ENCODE measurements at places on chromosomes 3 and 15. TPM values are rescaled to one million over a fixed set of nuclear protein-coding genes. Genes with fewer than 3 reads are reported as not detected.

Gene PCSK6
- total RNA-seq: 398 TPM

Gene IL17RD
- total RNA-seq: 0.67 TPM

Gene DPPA2
- not detected for total RNA-seq

Gene NDN
- total RNA-seq: 37.2 TPM

Gene SUCNR1
- total RNA-seq: 7.1 TPM

Gene TLNRD1
- 3.5 TPM for total RNA-seq

Gene RLBP1
- not detected for total RNA-seq

Gene PIERCE2
- 0.23 TPM for total RNA-seq

Gene RBPMS2
- 0.50 TPM for total RNA-seq

Gene HIGD2B
- total RNA-seq: not detected

Gene NRG4
- total RNA-seq: not detected

Gene GREM1
- total RNA-seq: 1.6 TPM

GRCh38 chr3:196558476-196558875 is 9.9 kb downstream of the WDR53 start:
- H3K36me3 ChIP-seq: no peaks in the 10 kb centered on the region
- no peak for DNase-seq
- no peaks in the 10 kb centered on the region for H3K4me1 ChIP-seq
- no peak overlapping the region for H3K4me3 ChIP-seq
- H3K27ac ChIP-seq: no peak overlapping the region
- no peaks in the 10 kb centered on the region for H3K27me3 ChIP-seq

- no peaks in the 10 kb centered on the region for H3K4me1 ChIP-seq
- H3K4me3 ChIP-seq: no peak overlapping the region
- H3K27me3 ChIP-seq: no peaks in the 10 kb centered on the region
- no peak for DNase-seq
These were observed 263.1 kb downstream of the ADAMTS17 start for GRCh38 chr15:100078511-100079220.

DNA sequence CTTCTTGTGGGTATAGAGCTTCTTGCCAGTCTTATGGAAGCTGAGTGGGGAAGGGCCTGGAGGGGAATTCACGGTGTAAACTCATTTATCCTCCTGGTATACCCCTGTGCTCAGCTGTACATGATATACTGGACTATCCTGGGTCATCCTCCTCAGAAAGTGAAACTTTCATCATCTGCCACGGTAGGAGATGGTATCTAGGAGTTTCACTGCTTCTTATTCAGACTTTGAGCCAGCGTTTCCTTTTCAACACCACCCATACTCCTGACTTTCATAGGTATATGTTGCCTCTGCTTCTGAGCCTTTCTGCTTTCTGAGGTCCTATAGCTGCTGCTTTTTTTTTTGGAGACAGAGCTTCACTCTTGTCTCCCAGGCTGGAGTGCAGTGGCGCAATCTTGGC is 15.6 kb downstream of the SENP5 start:
- no peaks in the 10 kb centered on the region for H3K27me3 ChIP-seq
- H3K27ac ChIP-seq: no peak overlapping the region
- no peak for DNase-seq
- no peak overlapping the region for H3K4me3 ChIP-seq

GRCh38 chr15:43913026-43913780 is 86.4 kb downstream of the WDR76 start:
- no peaks in the 10 kb centered on the region for H3K36me3 ChIP-seq
- H3K27ac ChIP-seq: no peak overlapping the region
- no peaks in the 10 kb centered on the region for H3K4me1 ChIP-seq
- H3K27me3 ChIP-seq: no peaks in the 10 kb centered on the region

DNA sequence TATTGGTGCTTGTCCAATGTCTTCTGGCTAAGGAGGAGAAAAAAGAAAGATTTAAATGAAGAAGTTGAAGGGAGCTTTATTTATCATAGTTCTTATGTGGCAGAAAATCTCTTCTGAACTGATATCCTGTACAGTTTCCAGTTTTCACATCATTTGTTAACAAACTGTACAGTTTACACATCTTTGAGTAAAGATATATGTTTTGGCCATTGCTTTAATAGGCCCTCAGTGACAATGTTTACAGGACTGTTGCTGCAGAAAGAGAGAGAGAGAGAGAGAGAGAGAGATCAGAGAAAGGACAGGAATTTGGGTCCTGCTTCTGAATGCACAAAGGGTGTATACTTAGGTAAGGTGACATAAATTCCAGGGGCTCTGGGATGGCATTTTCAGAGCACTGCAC is 188.3 kb downstream of the NR1D2 start:
- peaks cover 6% of the 10 kb centered on the region for H3K36me3 ChIP-seq
- no peak overlapping the region for H3K27ac ChIP-seq
- H3K4me3 ChIP-seq: no peak overlapping the region
- H3K4me1 ChIP-seq: peaks cover 3% of the 10 kb centered on the region
- no peak for DNase-seq
- no peaks in the 10 kb centered on the region for H3K27me3 ChIP-seq

GRCh38 chr3:180932819-180933218 is 20.3 kb downstream of the FXR1 start:
- peaks cover 5% of the 10 kb centered on the region for H3K36me3 ChIP-seq
- H3K27ac ChIP-seq: no peak overlapping the region
- no peak overlapping the region for H3K4me3 ChIP-seq
- no peak for DNase-seq

DNA sequence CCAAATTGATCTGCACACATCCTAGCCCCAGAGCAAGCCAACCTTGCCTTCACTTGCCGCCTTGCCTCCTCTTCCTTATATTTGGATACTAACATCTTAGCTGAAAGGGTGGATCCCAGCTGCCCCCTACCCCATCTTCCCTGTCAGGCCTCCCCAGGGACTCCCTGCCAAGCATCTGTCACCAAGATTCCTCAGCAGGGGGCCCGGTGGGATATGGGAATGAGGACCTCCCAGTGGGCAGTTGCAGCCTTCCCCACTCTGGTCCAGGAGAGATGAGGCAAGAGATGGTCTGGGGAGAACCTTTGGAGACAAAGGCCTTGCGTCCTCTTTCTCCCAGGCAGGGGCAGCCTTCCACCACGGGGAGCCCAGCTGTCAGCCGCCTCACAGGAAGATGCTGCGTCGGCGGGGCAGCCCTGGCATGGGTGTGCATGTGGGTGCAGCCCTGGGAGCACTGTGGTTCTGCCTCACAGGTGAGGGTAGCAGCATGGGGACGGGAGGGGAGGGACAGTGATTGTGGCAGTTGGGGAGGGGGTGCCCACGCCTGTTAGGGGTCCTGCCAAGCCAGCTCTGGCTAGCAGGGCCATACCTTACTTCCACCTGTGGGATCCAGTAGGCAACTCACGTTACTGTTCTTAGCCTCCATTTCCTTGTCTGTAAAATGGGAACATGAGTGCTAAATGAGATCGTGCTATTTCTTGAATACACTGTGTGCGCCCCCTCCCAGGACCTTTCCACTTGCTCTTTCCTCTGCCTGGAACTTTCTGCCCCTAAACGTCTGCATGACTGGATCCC is 15.3 kb downstream of the CD276 start:
- H3K27ac ChIP-seq: no peak overlapping the region
- H3K4me1 ChIP-seq: peaks cover 17% of the 10 kb centered on the region
- no peaks in the 10 kb centered on the region for H3K27me3 ChIP-seq
- DNase-seq: no peak
- H3K36me3 ChIP-seq: no peaks in the 10 kb centered on the region

DNA sequence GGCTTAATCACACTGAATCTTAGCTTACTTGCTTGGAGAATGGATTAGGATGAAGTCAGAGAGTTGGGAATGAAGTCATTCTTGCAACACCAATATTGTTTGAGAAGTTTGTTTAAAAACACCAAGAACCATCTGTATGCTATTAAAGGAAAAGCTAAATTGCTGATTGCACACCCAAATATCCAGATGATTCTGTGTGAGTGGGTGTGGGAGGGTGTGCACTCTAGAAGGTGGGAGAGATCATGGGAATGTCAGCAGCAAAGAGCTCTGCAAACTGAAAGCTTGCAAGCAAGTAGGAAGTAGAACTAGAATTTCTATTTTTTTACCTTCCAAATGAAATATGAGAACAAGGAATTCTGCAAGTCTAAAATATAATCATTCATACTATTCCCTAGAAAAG is 364.9 kb downstream of the NR2F2 start:
- no peaks in the 10 kb centered on the region for H3K4me1 ChIP-seq
- no peaks in the 10 kb centered on the region for H3K36me3 ChIP-seq
- H3K27me3 ChIP-seq: no peaks in the 10 kb centered on the region
- no peak overlapping the region for H3K4me3 ChIP-seq
- no peak overlapping the region for H3K27ac ChIP-seq

GRCh38 chr3:170792471-170792870 is 77.5 kb downstream of the RPL22L1 start:
- DNase-seq: no peak
- no peak overlapping the region for H3K27ac ChIP-seq
- H3K36me3 ChIP-seq: no peaks in the 10 kb centered on the region

GRCh38 chr3:111861391-111861790 is 2.3 kb downstream of the PHLDB2 start:
- H3K4me1 ChIP-seq: peaks cover 36% of the 10 kb centered on the region
- no peak overlapping the region for H3K4me3 ChIP-seq
- H3K27ac ChIP-seq: peak overlapping the region; percentile 92

DNA sequence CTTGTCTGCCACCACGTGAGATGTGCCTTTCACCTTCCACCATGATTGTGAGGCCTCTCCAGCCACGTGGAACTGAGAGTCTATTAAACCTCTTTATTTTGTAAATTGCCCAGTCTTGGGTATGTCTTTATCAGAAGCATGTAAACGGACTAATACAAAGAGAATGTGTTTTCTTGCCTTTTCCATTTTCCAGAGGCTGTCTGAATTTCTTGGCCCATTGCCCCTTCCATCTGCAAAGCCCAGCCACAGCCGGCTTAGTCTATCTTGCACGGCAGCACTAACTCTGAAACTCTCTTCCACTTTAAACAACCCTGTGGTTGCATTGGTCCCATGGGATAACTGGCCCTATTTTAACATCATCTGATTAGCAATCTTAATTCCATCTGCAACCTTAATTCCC is 215.3 kb downstream of the LRTM1 start:
- H3K27ac ChIP-seq: no peak overlapping the region
- H3K4me1 ChIP-seq: peaks cover 6% of the 10 kb centered on the region
- no peak overlapping the region for H3K4me3 ChIP-seq
- no peaks in the 10 kb centered on the region for H3K27me3 ChIP-seq

GRCh38 chr3:120160050-120160449 is 65.8 kb upstream of the GSK3B start:
- DNase-seq: no peak
- H3K27me3 ChIP-seq: no peaks in the 10 kb centered on the region
- no peaks in the 10 kb centered on the region for H3K36me3 ChIP-seq
- H3K4me3 ChIP-seq: no peak overlapping the region
- no peaks in the 10 kb centered on the region for H3K4me1 ChIP-seq

DNA sequence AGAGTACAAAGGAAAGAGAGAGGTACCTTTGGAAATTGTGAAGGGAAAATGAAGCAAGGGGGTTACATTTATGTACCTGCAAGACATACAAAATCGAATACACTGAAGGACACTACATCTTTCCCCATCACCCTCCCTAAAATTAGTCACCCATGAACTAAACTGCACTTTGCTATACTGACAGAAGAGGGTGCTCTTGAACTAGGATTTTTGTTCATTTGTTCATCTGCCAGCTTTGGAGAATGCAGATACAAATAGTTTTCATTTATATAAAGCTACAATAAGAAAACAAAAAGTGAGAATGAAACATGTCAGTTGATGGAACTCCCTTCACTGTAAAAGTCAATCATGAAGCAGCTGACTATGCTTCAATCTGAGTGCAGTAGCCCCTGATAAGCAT is 55.7 kb downstream of the PCCB start:
- H3K36me3 ChIP-seq: peaks cover 16% of the 10 kb centered on the region
- no peak overlapping the region for H3K27ac ChIP-seq
- DNase-seq: no peak
- H3K27me3 ChIP-seq: no peaks in the 10 kb centered on the region

GRCh38 chr3:105040026-105040622 is 326.6 kb upstream of the ALCAM start:
- no peak for DNase-seq
- H3K27ac ChIP-seq: no peak overlapping the region
- H3K36me3 ChIP-seq: no peaks in the 10 kb centered on the region
- no peak overlapping the region for H3K4me3 ChIP-seq
- no peaks in the 10 kb centered on the region for H3K27me3 ChIP-seq

GRCh38 chr3:196694941-196695848 is 16.9 kb downstream of the CEP19 start:
- H3K4me1 ChIP-seq: no peaks in the 10 kb centered on the region
- no peak for DNase-seq
- H3K4me3 ChIP-seq: no peak overlapping the region

DNA sequence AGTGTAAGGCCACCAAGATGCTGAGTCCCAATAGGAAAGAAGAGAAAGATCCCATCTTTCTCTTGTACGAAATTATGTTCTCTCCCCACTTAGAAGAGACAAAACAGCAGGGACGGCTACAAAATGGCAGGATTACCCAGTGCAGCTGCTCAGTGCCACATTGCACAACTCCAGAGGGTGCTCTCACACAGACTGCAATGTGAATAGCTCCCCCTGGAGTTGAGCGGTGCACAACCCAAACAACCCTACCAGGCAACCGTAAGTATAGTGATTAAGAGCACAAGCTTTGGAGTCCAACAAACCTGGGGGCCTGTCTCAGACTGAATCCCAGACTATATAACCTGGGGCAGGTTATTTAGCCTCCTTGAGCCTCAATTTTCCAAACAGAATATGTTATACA is 3.1 kb upstream of the BHLHE40 start:
- no peaks in the 10 kb centered on the region for H3K4me1 ChIP-seq
- no peaks in the 10 kb centered on the region for H3K27me3 ChIP-seq
- H3K36me3 ChIP-seq: no peaks in the 10 kb centered on the region
- no peak overlapping the region for H3K4me3 ChIP-seq

DNA sequence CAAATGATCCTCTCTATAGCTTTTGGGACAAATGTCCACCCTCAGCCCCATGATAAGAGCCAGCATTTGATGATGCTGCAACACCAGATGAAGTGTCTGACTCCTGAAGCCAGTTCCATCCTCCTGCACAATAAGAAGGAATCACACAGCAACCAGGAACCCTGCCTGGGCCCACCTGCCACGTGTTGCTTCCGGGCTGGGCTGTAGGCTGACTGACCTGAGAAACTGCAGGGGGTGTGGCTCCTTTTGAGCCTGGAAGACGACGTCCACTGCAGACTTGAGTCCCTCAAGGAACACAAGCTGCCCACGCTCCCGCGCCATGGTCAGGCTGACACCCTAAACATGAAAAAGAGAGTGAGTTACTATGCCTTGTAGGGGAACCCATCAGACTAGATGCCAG is 9.4 kb downstream of the ELP6 start:
- no peaks in the 10 kb centered on the region for H3K27me3 ChIP-seq
- DNase-seq: no peak
- H3K36me3 ChIP-seq: peaks cover 51% of the 10 kb centered on the region
- H3K27ac ChIP-seq: no peak overlapping the region
- no peak overlapping the region for H3K4me3 ChIP-seq

- H3K4me1 ChIP-seq: no peaks in the 10 kb centered on the region
- H3K27ac ChIP-seq: no peak overlapping the region
- no peak overlapping the region for H3K4me3 ChIP-seq
- no peaks in the 10 kb centered on the region for H3K27me3 ChIP-seq
- no peaks in the 10 kb centered on the region for H3K36me3 ChIP-seq
- DNase-seq: no peak
These were observed 21.3 kb downstream of the COLQ start for GRCh38 chr3:15500107-15500724.

Data from liver (tissue), 10 donors.